Osteocyte (in vitro differentiated cells): ENCODE measurements at places on chromosomes 2 and 18.

GRCh38 chr18:864872-865273 is 39.8 kb upstream of the ADCYAP1 start:
- no peak for DNase-seq

DNA sequence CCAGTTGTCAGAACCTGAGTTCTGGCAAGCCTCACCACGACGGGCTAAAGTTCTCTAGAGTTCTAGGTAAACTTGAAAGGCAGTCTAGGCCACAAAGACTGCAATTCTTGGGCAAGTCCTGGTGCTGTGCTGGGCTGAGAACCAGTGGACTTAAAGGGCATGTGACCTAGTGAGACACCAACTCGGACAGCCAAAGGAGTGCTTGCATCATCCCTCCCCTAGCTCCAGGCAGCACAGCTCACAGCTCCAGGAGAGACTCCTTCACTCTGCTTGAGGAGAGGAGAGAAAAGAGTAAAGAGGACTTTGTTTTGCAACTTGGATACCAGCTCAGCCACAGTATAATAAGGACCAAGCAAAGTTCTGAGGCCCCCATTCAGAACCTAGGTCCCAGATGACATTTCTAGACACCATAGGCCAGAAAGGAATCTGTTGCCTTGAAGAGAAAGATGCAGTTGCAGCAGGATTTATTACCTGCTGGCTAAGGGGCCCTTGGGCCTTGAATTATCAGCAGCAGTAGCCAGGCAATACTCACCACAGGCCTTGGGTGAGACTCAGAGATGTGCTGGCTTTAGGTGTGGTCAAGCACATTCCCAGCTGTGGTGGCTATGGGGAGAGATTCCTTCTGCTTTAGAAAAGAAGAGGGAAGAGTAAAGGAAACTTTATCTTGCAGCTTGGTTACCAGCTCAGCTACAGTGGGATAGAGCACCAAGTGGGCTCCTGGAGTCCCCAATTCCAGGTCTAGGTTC is 51.8 kb downstream of the UPP2 start:
- no peak for DNase-seq

- no peak for DNase-seq
Measured at GRCh38 chr2:134836986-134837385, 1.4 kb upstream of the ACMSD start.

- DNase-seq, result no peak
Measured at GRCh38 chr2:169982929-169983328, 155.7 kb downstream of the UBR3 start.

- DNase-seq, result no peak
Measured at GRCh38 chr2:9720352-9721093, 89.7 kb upstream of the YWHAQ start.

GRCh38 chr2:141331127-141331526 is 799.7 kb downstream of the LRP1B start:
- no peak for DNase-seq
